ENCODE measurements at places on chromosomes 7 and 10.
A peak's percentile ranks its signal among the peaks of the same experiment; 100 is the strongest.

GRCh38 chr10:123356799-123357198 is 202.6 kb downstream of the BUB3 start:
- DNase-seq: no peak

DNA sequence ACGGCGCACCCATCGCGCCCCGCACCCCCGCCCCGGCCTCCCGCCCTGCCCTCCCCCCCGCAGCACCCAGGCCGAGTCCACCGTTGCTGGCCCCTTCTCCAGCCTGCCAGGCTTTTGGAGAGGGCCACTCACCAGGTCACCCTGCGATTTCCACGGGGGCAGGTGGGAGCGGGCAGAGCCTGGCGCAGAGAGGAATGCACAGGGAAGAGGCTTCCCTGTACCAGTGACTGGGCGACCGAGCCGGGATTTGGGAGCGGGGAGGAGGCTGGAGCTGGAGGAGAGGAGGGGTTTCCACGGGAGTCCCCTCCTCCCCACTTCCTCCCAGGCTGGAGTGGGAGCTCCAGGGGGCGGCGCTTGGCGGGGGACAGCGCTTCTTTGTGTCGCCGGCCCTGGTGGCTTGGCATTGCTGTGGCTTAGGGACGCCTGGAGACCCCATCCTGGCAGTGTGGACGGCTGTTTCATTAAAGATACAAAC is 19.3 kb downstream of the TCAF1 start:
- no peak for DNase-seq

DNA sequence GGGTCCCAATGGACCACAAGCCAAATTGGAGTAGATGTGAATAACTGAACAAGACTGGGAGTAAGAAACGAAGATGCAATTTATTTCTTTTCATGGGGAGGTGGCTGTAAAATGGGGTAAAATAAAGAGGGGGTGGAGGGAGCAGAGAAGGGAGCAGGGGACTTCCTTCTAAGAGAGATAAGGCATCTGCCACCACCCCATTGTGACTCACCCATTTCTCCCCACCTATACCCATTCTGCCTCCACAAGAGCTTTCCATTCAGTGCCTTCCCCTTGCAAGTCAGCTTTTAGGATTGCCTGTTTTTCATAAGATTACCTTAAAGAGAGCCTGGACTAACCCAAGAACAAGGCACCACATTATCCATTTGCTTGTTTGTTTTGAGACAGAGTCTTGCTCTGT is 87.1 kb upstream of the PAX2 start:
- DNase-seq: no peak

GRCh38 chr7:115476671-115477181 is 553.8 kb downstream of the TFEC start:
- DNase-seq: no peak

GRCh38 chr10:111648046-111648445 is 535.5 kb downstream of the GPAM start:
- no peak for DNase-seq

- no peak for DNase-seq
These were observed 684 bp upstream of the CTNNA3 start for GRCh38 chr10:67696679-67697078.

GRCh38 chr7:132234711-132235110 is 341.6 kb downstream of the PLXNA4 start:
- no peak for DNase-seq

- DNase-seq: no peak
These were observed 118.8 kb downstream of the NPSR1 start for GRCh38 chr7:34776748-34777358.

- DNase-seq: no peak
These were observed 1163.4 kb upstream of the AUTS2 start for GRCh38 chr7:68434857-68435256.

GRCh38 chr7:88115258-88115796 is 104.5 kb downstream of the SRI start:
- no peak for DNase-seq

DNA sequence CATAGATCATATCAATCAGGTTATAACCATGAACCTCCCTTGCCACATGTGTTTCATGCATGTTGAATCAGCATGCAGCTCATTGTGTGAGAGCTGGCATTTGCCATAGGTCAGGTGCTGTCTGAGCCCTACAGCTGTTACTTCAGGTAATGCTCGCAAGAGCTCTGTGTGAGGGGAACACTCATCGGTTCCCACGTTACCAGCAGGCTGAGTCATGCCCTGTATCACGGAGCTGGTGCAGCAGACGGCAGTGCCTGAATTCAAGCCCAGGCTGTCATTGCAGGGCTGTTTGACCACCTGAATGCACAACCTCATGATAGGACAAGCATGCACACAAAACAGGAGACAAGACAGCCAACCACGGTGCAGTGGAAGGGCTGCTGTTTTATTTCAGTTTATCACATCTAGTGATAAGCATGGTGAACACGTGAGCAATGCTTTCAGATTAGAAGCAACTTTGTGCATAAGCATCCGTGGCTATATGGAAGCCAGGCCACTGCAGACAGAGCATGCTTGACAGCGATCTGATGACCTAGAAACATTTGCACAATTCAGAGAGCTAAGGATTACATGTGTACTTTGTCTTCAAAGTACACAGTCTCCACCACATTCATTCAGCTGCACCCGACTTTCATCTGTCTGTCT is 56.4 kb upstream of the PFKP start:
- no peak for DNase-seq

DNA sequence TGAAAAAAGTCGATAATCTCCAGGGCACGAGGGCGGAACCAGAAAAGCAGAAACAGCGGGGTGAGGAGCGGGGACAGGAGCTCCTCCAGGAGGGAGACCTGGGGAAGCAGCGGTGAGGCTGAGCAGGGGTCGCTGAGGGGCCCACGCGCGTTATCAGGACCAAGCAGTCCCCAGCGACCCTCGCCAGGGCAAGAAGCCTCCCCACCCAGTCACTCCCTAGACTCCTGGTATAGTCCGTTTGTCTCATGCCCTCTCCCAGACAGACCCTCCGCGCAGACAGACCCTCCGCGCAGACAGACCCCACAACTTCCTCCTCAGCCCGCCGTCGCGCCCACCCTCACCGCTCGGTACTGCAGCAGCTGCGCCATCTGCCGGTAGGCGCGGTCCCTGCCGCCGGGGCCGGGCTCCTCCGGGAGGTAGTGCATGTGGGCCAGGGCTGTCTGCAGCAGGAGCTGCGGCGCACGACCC is 6.3 kb downstream of the ATG9B start:
- peak; percentile 77 for DNase-seq

DNA sequence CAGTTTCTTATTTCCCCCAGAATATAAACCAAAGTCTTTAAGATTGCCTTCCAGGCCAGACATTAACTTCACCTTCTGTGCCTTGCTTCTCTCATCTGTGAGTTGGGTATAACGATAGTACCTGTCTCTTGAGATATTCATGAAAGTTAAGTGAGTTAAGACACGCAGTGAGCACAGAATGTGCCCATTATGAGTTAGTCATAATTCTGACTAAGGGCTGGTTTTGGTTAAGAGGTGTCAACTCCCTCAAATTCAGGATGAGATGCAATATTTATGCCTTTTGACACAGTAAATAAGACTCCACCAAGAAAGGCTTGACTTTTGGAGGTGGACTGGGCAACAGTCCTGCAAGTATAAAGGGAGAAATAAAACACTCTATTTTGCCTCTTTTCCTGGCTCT is 528.7 kb upstream of the IGFBP3 start:
- no peak for DNase-seq

DNA sequence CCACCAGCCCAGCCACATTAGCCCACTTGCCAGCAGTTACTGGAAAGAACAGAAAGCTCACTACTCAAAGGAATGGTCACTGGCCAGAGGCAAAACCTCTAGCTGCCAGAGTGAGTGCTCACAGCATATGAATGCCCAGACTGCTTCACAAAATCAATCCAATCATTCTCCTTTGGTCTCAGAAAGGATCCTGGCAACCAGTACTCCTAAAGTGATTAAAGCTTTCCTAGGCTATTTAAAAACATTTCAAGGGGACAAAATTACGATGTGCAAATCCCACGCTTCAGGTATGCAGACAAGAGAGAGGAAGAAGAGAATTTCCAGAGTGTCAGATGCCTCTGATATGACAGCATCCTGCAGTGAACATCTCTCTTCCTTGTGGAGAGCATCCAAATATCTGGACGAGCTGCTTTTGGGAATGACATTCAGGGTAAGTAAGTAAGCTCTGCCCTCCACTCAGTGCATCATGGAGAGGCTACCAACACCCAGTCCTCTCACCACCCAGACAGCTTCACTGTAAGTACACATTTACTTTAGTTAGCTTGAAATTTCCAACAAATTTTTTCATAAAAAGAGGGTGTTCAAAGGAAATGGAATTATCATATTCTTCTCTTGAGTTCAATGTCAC is 25.1 kb downstream of the ICA1 start:
- no peak for DNase-seq

DNA sequence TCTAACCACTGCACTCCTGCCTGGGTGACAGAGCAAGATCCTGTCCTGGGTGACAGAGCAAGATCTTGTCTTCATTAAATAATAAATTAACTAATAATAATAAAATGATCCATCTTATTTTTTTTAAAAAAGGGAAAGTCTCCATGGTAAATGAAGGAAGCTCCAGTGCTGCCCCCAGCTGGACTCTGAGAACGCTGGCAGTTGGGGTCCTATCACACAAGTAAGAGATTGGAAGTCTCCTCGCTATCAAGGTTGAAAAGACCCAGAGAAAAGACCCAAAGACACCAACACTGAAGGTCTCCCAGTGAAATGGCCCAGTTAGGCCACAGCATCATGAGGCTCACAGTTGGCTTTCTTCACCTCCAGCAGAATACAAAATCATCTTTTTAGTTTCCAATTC is 13.8 kb upstream of the C10orf67 start:
- DNase-seq: no peak

GRCh38 chr10:61452655-61453641 is at the start of gene TMEM26:
TSS of gene TMEM26 (minus strand) at chr10:61453381. CDS start at chr10:61453081, 300 bp downstream.
- DNase-seq: no peak

GRCh38 chr7:31811650-31812461 is 124.8 kb downstream of the PPP1R17 start:
- peak; percentile 52 for DNase-seq

- DNase-seq: no peak
These were observed 43.0 kb downstream of the DNAJC12 start for GRCh38 chr10:67794909-67795460.

DNA sequence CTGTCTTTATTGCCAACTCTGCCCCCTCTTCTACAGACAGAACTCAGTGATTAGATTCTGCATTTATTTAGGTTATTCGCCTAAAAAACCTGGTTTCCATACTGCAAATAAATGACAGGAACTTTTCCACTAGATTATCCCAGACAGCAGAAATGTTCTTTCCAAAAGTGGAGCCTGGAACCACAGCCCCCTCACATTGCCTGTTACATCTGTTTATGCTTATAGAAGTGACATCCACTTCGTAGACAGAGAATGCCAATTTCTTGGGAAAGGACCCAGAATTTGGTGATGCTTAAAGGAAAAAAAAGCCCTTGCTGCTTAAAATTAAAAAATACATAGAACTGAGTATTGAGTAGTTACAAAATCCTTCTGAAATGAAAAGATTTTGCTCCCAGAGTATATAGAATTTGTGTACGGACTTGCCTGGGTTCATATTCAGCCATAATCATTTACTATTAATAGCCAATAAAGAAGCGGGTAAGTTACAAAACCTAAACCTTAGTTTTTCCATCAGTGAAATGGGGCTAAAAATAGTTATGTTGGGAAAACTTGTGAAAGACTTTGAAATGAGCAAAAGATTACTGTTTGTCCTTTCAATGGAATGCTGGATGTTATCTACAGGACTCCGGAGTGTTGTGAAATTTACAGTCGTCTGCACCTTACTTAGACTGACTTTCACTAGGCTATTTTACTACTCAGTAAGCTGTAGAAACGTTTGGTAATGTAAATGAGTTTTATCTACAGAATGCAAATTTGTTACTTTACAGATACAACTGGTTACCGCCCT is 1.1 kb upstream of the PPP1R9A start:
- DNase-seq: no peak

DNA sequence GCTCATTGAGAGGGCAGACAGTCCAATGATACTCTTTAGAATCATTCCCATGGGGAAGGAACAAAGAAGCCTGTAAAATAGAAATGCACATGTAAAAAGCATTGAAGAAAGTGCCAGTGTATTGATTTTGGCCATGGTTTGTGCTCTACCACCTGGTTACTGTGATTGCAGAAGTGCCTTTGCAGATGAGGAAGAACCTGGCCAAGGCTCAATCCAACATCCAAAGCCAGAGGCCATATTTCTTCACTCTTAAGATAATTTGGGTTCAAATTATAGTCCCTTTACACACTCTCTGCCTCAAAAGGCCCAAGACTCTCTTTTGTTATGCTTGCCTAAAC is 122.1 kb downstream of the EGFR start:
- DNase-seq: no peak

DNA sequence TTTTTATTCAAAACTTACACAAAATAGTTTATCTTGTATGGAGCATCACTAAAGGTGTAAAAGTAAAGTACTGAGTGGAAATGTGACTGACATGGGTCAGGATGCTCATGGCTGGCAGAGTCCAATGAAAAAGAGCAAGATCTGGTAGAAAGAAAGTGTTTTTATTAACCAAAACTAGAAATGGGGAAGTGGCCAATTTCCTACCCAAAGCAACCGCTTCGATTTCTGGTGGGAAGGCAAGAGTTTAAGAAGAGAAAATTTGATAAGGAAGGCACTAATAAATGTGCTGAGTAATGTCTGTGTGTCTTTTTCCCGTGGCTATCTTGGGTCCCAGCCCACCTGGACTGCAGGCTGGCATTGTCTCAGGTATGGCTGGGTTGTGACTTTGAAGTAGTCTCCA is 277.7 kb downstream of the ANKRD7 start:
- no peak for DNase-seq

GRCh38 chr10:96971324-96971723 is 139.2 kb downstream of the LCOR start:
- DNase-seq: no peak

All from CD4-positive, alpha-beta T cell treated with Interleukin-15 for 1 hour (primary cell).